ENCODE measurements at places on chromosomes 16 and 17. TPM values are rescaled to one million over a fixed set of nuclear protein-coding genes. Genes with fewer than 3 reads are reported as not detected.

The NAGLU gene
- total RNA-seq = 12.7 TPM

DNA sequence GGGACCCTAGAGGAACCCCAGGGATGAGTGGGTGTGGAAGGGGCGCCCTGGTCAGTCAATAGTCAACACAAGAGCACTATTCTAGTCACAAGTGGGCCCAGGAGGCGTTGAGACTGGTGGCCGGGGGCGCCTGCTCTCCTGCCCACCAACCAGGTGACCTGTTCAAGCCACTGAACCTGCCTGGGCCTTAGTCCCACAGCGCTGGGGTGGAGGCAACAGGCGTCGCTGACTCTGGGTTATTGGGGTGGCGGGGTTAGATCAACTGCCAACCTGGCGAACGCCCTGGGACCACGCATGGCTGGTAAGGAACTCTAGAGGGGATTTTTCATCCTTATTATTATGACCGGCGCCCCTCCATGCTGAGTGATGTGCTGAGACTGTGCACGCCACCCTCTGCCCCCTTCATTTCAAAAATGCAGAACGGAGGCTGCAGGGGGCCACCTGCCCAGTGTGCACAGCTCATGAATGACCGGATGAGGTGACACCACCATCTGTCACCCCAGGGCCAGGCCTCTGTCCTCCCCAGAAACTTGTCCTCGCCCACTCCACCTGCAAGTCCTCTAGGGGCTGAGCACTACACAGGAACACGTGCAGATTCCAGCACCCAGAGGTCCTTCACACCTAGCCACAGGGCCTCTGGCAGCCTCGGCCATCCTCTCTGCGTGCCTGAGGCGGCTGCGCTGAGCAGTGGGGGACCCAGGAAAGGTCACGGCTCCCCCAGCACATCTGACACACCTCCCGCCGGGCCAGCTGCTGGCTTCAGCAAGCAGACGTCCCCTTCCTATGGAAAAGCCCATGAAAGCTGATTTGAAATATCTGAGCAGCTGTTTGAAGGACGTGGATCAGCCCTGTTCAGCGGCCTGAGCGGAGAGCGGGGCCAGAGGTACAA is 51.6 kb upstream of the DNAH17 start:
- no peak for DNase-seq

- DNase-seq = no peak
Measured at GRCh38 chr16:73171380-73171779, 123.5 kb upstream of the ZFHX3 start.

GRCh38 chr17:2391597-2392251 is 9.1 kb downstream of the MNT start:
- DNase-seq = no peak

The RND2 gene
- total RNA-seq = 5.5 TPM

The PERCC1 gene
- total RNA-seq = not detected

DNA sequence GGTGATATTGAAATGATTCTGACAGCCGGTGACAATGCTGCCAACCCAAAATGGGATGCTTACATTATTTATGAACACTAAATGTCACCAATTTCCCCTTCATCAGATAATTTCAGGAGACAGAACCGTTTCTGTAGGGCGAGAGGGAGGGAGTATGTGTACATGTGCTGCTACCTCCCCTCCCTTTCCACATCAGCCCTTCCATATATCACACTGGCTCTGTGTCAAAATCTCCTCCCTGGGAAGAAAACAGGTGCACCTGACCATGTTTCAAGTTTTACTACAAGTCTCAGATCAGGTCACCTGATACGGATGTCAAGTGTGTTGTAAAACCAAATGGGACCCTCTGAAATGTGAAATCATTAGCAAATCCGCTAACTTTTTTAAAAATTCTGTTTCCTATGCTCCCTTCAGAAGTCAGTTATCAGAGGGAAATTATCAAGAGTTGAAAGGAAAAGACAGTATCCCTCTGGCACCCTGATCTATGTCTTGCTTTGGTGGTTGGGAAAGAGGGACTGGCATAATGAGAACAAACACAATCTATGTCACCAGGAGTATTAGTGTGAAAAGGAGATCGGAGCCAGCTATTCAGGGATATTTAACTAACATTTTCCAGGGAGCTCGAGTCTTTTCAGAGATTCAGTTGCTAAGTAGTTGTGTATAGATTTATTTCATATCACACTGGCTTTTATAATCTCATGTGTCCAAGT is 1002.3 kb upstream of the CDH8 start:
- no peak for DNase-seq

- no peak for DNase-seq
Measured at GRCh38 chr17:57404073-57404472, 147.8 kb downstream of the MSI2 start.

The PPL gene
- 0.42 TPM for total RNA-seq

DNA sequence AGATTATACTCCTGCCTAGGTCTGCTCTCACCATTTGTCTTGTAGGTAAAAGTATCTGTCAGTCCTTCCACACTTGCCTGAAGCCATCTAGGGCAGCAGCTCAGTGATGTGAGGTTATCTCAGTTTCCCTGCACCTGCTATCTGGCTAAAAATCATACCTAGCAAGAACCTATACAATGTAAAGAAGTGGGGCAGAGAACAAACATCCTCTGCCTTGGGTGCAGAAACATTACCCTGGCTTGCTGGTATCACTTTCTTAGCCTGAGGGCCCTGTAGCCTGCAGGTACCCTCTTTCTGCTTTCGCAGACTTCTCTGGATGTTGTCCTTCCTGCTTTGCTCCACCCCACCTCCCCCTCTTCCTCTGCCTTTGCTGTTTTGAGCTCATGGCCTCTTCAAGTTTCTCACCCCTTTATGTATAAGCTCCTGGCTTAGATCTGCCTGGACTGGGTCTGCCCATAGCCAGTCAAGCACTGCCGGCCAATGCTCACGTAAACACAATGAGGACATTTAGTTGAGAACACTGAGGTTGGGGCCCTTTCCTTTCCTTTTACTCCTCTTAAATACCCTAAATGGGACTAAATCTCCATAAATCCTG is 8.7 kb upstream of the SDK2 start:
- no peak for DNase-seq

DNA sequence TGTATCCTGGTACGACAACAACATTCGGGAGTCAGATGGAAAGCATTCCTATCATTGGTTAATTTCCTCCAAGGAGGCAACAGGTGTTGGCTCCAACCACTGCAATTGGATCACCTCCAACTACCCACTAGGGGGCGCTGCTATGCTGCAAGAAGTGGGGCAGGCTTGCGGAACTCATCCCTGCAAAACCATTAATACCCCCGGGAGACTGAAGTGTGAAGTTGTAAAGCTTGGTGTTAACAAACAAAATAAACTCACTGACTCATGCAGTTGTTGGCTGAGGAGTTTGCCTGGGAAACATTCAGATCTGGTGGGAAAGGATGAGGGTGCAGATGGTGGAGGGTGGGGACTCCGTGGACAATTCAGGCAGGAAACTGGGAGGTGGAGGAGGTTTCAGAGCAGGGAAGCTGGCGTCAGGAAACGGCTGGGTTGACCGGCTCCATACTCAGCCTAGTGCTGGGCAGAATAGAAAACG is 84.9 kb downstream of the HS3ST2 start:
- DNase-seq = peak; percentile 89

- no peak for DNase-seq
Measured at GRCh38 chr17:79801156-79802038, 4.5 kb upstream of the CBX8 start.

DNA sequence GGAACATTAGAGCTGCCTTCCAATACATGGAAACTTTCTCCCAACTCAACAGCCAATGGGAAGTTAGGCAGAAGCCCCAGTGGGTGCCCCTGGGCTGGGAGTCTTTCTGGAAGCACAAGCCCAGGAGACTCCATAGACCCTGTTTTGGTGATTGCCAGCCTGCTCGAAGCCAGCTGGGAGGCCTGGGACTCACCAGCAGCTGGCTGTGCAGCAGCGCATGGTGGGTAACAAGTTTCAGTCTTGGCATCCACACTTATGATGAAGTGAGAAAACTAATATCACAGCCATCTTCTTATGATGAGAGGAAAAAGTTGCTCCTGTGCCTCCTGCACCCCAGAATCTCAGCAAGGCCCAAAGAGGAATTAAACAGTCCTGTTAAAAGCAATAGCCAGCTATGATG is 522.5 kb upstream of the CDH5 start:
- DNase-seq = no peak

The FLOT2 gene
- total RNA-seq = 112 TPM
